ACHN (cell line): ENCODE measurements at places on chromosomes 2 and 18.

DNA sequence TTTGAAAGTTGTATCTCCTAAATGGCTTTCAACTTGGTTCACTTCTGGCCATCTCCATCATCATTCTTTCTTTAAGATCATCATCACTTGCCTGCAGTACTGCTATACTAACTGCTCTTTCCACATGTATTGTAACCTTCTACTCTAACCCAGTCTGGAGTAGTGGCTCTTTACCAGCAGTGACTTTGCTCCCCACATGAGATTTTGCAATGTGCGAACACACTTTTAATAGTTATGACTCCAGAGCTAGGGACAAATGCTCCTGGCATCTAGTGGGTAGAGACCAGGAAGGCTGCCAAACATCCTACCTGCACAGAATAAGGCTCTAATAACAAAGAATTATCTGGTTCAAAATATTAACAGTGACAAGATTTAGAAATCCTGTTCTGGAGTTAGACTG lies 243.8 kb downstream of the XIRP2 start:
- no peak for DNase-seq

- no peak for DNase-seq
Observed at GRCh38 chr18:34880403-34880802, 160.8 kb upstream of the MAPRE2 start.

DNA sequence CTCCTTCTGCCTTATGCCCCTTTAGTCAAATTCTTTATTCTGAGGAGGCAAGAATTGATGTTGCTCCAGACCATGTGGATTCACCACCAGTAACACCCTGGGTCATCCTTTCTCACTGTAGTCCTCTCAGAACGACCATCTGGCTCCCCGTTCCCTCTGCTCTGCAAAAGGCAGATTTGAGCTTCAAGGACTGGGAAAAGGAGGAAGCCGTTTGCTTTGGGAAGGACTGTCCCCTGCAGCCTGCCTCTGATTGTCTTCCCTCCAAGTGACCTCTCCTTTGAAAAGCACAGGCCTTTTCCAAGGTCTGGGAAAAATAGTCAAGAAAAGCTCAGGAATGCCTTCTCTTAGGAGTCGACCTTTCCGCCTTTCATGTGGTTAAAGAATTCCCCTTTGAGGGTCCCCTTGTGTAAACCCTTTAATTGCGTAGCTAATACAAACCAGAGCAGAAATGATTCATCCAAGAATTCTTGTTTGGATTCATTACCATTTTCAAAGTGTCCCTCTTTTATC lies 130.1 kb upstream of the COPS8 start:
- DNase-seq: no peak

GRCh38 chr18:274313-274712 lies 6.5 kb upstream of the THOC1 start:
- no peak for DNase-seq

- no peak for DNase-seq
Observed at GRCh38 chr2:42961961-42962360, 169.6 kb upstream of the HAAO start.

GRCh38 chr2:157751462-157752058 lies 122.9 kb upstream of the ACVR1C start:
- no peak for DNase-seq

- peak; percentile 51 for DNase-seq
Observed at GRCh38 chr2:117470311-117471095, 344.0 kb upstream of the DDX18 start.

DNA sequence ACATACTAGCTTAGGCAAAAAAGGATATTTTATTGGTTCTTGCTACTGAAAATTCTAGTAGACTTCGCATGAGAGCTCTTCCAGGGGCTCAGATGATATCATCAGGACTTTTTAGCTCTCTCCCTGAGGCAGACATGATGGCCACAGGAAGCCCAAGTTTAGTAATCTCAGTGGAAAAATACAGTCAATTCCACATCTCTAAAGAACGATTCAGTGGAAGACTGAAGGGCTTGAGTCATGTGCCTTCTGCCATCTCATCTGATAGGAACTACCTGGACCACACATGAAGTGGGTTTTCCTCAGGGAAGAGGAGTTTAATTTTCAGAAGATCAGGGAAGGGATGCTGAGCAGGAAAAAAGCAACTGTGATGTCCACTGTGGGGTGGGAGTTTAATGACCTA lies 117.3 kb downstream of the TTC27 start:
- no peak for DNase-seq

DNA sequence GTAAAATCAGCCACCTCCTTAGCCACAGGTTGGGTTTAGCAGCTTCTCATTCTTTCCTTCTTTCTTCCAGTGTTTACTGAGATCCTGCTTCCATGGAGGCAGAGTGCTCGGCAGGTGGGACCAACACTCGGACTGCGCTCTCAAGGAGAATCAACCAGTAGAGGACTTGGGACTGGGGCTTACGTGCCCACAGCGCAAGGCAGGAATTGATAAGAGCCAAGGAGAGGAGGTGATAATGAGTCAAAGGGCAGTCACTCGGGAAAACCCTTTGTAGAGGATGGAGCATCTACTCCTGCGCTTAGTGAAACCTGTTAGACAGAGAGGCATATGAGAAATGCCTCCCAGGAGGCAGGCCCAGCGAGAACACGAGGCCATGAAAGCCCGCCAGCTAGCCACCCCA lies 2.9 kb upstream of the MRO start:
- DNase-seq: no peak
